ENCODE measurements at places on chromosomes 3 and 15.

DNA sequence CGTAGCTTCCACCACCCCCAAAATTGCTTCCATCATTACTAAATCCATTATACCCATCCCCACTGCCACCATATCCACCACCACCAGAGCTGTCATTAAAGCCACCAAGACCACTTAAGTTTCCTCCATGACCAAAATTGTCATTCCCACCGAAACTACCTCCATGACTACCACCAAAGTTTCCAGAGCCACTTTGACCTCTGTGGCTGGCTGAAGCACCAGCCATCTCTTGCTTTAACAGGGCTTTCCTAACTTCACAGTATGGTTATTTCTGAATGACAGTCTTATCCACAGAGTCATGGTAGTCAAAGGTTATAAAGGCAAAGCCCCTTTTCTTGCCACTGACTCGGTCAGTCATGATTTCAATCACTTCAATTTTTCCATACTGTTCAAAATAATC lies 24.3 kb upstream of the DENND4A start:
- H3K27me3 ChIP-seq = no peaks in the 10 kb centered on the region
- DNase-seq = no peak
- H3K27ac ChIP-seq = no peak overlapping the region
- peaks cover 43% of the 10 kb centered on the region for H3K4me1 ChIP-seq

GRCh38 chr3:18127174-18127858 lies 297.8 kb downstream of the SATB1 start:
- H3K27ac ChIP-seq = peak overlapping the region; percentile 17
- H3K4me1 ChIP-seq = peaks cover 3% of the 10 kb centered on the region
- DNase-seq = no peak
- no peaks in the 10 kb centered on the region for H3K27me3 ChIP-seq
- H3K4me3 ChIP-seq = no peak overlapping the region

DNA sequence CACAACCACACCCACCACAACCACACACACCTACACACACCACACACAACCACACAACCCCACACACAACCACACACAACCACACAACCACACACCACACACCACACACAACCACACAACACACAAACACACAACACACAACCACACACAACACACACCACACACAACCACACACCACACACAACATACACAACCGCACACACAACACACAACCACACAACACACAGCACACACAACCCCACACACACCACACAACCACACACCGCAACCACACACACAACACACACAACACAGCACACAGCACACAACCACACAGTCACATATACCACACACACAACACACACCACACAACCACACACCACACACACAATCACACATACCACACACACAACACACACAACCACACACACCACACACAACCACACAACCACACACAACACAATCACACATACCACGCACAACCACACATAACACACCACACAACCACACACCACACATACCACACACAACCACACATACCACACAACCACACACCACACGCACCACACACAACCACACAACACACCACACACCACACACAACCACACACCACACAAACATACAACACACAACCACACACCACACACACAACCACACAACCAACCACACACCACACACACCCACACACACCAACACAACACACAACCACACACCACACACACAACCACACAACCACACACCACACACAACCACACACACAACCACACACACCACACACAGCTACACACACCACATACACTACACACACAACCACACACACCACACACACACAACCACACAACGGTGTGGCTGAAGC lies 23.7 kb downstream of the CPN2 start:
- H3K36me3 ChIP-seq = no peaks in the 10 kb centered on the region
- DNase-seq = peak; percentile 33
- no peak overlapping the region for H3K4me3 ChIP-seq
- H3K4me1 ChIP-seq = peaks cover 11% of the 10 kb centered on the region

GRCh38 chr3:69326855-69327300 lies 59.0 kb downstream of the FRMD4B start:
- no peak for DNase-seq
- H3K27ac ChIP-seq = peak overlapping the region; percentile 42
- H3K4me1 ChIP-seq = peaks cover 7% of the 10 kb centered on the region
- no peak overlapping the region for H3K4me3 ChIP-seq

DNA sequence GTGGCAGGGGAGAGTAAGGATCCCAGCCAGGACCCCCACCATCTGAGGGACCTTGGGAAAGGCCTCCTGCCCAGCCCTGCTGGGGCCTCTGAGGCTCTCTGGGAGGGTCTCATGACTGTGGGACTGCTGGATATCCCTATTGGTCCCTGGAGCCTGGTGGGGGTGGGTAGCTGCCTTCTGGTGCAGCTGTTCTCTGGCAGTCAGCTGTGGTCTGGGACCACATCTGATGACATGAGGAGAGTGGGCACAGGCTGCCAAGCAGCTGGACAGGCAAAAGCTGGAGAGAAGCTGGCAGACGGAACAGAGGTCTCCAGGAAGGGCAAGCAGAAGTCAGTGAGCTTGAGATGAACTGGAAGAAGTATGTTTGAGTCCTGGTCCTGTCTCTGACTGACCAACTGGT lies 22.4 kb downstream of the PLEKHO2 start:
- H3K4me3 ChIP-seq = no peak overlapping the region
- no peak overlapping the region for H3K27ac ChIP-seq
- H3K4me1 ChIP-seq = peaks cover 8% of the 10 kb centered on the region
- H3K27me3 ChIP-seq = no peaks in the 10 kb centered on the region
- H3K36me3 ChIP-seq = peaks cover 71% of the 10 kb centered on the region

DNA sequence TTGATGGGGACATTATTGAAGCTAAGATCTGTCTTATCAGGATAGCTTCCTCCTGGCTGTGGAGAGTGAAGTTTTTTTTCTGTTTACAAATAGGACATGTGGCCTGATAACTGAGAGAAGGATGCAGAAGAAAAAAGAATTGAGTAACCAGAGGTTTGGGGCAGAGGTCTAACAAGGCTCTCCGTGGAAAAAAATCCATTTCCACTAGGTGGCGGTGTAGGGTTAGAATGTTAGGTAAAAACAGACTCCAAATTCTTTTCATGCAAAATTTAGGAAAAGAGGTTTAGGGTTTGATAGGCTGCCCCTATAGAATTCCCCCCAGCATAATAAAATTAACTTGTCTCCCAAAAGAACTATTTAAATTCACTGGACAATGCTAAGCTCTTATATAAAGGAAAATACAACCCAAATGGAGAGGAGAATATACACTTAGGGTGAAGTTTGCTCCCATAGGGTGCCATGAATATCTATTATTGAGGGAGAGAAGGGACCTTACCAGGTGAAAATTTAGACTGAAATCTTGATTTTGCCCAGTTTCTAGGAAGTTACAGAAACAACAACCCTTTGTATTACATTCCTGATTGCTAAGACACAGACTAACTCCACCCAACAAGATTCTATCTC lies 1560.4 kb downstream of the OTOL1 start:
- no peak overlapping the region for H3K4me3 ChIP-seq
- no peaks in the 10 kb centered on the region for H3K27me3 ChIP-seq
- H3K27ac ChIP-seq = no peak overlapping the region
- no peaks in the 10 kb centered on the region for H3K36me3 ChIP-seq

- DNase-seq = no peak
- H3K27ac ChIP-seq = no peak overlapping the region
- H3K27me3 ChIP-seq = no peaks in the 10 kb centered on the region
- H3K4me3 ChIP-seq = no peak overlapping the region
- no peaks in the 10 kb centered on the region for H3K36me3 ChIP-seq
- peaks cover 15% of the 10 kb centered on the region for H3K4me1 ChIP-seq
Measured at GRCh38 chr3:188972310-188972709, 199.5 kb upstream of the TPRG1 start.

DNA sequence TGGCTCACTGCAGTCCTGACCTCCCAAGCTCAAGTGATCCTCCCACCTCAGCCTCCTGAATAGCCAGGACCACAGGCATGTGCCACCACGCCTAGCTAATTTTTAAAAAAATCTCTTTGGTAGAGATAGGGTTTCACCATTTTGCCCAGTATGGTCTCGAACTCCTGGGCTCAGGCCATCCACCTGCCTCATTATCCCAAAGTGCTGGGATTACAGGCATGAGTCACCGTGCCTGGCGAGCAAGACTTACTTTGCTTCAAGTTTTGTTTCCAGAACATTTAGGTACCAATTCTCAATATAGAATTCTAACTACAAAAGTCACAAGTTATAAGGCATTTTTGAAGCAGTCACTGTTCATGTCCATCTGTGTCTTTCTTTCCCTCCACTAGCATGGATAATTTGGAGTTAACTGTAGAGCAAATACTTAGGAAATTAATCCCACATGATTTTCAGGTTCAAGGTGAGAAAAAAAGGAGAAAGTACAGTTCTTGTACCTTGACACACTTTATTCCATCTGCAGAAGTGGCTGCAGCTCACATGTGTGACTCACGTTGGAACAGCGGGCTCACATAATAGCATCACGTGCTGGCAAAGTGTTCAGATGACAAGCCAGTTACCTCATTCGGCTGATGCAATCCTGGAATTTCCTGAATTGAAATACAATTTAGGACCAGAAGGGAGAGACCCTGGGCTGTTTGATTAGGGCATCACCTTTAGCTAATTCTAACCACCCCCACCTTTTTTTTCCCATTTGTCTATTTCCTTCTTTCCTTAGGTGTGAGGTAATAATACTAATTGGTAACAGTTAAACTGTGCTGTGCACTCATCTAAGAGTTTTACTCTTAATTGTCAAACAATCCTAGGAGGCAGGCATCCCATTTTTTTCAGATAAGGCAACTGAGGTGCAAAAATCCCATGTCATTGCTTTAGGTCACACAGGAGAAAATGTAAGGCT lies 46.9 kb upstream of the NEDD4 start:
- DNase-seq = peak; percentile 34
- H3K36me3 ChIP-seq = no peaks in the 10 kb centered on the region

- H3K4me1 ChIP-seq = peaks cover 14% of the 10 kb centered on the region
- H3K27me3 ChIP-seq = peaks cover 3% of the 10 kb centered on the region
- no peaks in the 10 kb centered on the region for H3K36me3 ChIP-seq
Measured at GRCh38 chr15:61830536-61831330, 229.5 kb downstream of the VPS13C start.
